Activated CD4-positive, alpha-beta T cell treated with anti-CD3 and anti-CD28 coated beads, Interleukin-2, Interleukin-6, amounts not matched to agents 100 ng/mL and 50 ng/mL, durations not matched to agents 16 hours and 8 hours (primary cell): ENCODE measurements at places on chromosomes 5 and 9.

DNA sequence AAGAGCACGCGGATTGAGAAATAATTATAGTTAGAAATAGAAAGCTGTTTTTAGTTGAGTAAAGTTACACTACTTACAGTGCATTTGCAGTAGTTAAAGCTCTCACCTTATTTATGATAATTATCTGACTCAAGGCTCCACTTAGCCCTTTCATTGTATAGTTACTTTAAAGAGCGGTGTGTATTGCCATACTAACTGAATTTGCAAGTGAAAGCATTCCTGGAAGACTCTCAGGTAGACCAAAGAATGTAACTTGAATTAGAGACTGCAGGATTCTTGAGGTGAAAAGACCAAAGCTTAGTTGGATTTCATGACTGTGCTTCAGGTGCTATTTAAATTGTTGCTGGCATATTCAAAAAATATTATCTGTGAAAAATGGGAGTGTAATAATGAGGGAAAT lies 4.2 kb upstream of the RASA1 start:
- DNase-seq: no peak

DNA sequence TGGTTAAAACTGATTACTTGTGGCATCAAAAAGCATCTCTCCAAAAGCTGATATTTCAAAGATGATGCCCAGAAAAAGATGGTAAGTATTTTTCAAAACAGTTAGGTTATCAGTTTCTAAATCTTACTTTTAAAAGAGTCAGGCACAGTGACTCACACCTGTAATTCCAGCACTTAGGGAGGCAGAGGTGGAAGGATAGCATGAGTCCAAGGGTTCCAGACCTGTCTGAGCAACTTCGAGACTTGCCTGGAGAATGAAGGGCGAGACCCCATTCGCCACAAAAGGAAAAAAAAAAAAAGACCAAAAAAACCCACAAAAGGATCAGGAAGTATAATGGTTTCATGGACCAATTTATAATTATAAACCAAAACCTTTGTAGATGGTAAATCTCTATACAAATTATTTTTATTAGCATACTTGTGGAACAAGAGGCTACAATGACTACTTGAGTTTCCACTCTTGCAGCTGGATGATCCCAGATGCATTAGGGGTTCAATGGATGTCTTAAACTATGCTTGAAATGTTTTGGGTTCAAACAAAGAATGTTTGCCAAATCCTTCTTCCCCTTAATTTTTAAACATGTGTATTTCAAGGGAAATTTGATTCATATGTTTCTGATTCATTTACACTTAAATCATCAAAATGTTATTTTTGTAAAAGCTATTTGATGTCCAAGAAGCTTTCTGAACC lies 96.1 kb downstream of the ADAMTSL1 start:
- DNase-seq: no peak

GRCh38 chr5:67156976-67157583 lies 39.5 kb downstream of the CD180 start:
- DNase-seq: peak; percentile 59

DNA sequence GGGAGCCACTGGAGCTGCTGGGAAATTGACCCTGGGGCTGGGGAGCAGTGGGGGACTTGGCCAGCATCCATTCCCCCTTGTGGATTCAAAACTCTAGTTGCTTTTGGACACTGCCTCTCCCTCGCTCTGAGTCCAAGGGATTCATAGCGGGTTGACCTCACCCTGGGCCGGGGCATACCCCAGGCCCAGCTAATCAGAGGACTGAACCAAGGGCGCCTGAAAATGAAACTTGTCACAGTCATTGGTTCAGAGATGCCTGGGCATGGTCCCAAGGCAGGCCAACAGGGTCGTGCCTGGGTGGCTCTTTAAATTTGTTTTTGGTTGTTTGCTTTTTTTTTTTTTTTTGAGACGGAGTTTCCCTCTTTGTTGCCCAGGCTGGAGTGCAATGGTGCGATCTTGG lies 22.6 kb downstream of the STK10 start:
- DNase-seq: no peak

- DNase-seq: peak; percentile 56
Measured at GRCh38 chr9:21326526-21327139, 8.6 kb downstream of the KLHL9 start.

GRCh38 chr9:134372581-134373267 lies 46.5 kb downstream of the RXRA start:
- no peak for DNase-seq

GRCh38 chr5:133035224-133035623 lies 8.9 kb upstream of the ZCCHC10 start:
- DNase-seq: no peak

DNA sequence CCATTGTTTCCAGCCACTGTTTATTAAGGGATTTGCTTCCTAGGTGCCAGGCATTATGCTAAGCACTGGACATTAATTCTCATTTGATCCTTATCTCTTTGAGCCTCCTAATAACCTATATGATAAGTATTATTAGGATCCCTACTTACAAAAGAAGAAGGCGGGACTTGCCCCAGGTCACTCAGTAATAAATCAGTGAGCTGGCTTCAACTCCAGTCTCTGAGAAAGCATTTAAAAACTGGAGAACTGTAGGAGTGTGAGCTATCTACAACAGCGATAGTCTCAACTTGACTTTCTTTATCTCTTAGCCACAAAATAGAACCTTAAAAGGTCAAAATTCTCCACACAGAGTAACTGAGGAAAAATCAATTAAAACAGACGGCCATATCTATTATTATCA lies 155.0 kb downstream of the GNAQ start:
- no peak for DNase-seq

DNA sequence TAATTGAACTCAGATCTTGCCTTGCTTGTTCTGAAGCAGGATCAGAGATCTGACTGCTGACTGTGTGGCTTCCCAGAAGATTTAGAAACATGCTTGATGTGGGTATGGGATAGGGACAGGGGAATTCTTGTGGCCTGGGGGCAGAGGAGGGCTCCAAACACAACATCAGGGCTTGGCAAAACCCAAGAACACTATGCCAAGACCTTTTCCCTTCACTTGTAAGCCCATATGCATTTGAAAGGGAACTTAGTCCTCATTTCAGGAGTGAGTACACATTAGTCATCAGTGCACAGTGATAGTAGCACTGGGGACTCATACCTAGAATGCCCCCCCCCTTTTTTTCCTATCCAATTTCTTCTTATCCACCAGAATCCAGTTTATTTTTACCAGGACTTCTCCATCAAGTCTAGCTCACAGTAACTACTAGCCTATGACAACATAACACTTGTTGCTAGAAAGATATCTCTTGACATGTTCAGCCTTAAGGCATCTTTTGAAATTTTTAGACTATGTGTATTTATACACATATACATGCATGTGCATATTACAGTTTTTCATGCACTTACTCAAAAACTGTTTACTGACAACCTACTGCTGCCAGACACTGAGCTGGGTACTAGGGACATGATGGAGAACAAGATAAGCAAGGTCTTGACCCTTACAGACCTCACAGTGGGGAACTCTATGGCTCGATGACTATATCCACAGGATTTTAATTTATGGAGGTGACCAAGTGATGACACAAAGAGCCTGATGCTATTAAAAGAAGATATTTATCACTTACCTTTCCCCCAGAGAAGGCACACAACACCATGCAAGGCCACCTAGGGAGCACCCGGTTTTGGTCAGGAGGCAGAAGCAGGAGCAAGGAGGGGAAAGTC lies 158.3 kb upstream of the MAP3K1 start:
- peak; percentile 20 for DNase-seq

GRCh38 chr5:168914491-168914890 lies 335.3 kb upstream of the PANK3 start:
- no peak for DNase-seq

DNA sequence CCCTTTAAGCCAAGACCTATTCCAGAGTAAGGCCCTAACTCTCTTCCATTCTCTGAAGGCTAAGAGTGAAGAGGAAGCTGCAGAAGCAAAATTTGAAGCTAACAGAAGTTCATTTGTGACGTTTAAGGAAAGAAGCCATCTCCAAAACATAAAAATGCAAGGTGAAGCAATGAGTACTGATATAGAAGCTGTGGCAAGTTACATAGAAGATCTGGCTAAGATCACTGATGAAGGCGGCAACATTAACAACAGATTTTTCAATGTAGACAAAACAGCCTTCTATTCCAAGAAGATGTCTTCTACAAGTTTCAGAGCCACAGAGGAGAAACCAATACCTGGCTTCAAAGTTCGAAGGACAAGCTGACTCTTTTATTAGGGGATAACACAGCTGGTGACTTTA lies 1143.4 kb downstream of the CDH12 start:
- DNase-seq: no peak

- DNase-seq: no peak
Measured at GRCh38 chr5:61251874-61252642, 80.0 kb upstream of the ZSWIM6 start.

- DNase-seq: no peak
Measured at GRCh38 chr9:16921855-16922254, 51.4 kb upstream of the BNC2 start.

GRCh38 chr5:68698025-68698940 lies 395.5 kb upstream of the SLC30A5 start:
- no peak for DNase-seq

DNA sequence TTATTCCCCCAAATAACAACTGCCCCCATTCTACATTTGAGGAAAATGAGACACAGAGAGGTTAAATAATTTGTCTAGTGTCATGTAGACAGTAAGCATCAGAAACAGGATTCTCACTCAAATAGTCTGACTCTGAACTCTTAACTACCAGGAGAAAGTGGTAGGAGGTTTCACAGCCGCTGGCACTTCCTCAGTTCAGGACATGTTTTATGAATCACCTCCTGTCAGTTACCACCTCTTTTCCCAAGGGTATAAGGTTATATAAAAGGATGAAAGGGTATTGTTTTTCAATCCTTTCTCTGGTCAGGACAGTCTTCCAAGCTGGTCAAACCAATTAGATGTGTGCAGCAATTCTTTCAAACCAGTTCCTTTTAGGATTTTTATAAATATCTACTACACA lies 52.1 kb downstream of the TSSK1B start:
- DNase-seq: no peak

- DNase-seq: no peak
Measured at GRCh38 chr9:91933556-91934352, 16.3 kb downstream of the ROR2 start.

GRCh38 chr5:59366784-59367183 lies 526.7 kb downstream of the PDE4D start:
- DNase-seq: no peak

DNA sequence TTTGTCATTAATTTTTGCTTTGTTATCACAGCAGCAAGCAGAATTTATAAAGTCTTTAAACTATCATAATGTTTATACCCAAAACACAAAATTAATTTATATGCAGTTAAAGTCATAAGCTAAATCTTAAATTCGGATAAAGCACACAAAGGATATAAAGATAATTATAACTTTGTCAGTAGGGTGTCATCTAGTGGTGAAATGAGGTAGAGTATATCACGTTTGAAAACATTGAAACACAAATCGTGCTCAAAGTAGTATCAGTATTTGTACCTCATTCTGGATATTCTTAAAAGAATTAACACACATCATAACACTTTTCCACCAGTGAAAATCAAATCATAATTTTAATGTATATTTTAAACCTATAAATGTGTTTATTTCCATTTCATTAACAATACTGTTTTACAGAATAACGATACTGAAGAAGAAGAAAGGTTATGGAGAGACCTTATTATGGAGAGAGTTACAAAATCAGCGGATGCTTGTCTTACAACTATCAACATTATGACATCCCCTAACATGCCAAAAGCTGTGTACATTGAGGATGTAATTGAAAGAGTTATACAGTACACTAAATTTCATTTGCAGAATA lies 129.5 kb downstream of the NIPBL start:
- peak; percentile 8 for DNase-seq

DNA sequence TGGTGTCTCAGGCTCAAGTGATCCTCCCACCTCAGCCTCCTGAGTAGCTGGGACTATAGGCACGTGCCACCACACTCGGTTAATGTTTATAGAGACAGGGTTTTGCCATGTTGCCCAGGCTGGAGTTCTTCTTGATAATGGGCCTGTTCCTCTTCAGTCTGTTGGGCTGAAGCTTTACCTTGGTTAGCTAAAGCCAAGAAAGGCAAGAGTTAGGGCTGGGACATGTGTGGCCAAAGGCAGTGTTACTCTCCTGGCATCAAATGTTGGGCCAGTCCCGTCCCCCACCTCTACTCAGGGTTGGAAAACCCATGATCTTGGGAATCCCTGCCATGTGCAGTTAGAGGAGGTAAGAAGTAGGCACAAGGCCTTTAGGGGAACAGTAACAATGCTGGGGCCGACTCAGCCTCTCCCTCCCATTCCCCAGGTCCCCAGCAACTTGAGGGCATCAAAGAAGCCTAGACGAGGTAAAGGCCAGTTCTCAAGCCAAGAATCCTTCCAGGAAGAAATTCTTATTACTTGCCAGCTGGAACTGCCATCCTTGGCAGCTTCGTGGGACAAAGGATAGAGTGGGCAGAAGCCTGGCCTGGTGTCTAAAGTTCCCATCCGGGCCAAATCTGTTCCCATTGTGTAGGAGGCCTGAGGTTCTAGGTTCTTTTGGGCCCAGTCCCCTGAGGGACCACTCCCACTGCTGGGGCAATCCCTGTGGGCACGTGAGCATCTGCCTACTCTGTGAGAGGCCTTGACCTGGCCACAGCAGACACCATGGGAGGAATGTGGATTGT lies 4.5 kb downstream of the EGR1 start:
- no peak for DNase-seq

DNA sequence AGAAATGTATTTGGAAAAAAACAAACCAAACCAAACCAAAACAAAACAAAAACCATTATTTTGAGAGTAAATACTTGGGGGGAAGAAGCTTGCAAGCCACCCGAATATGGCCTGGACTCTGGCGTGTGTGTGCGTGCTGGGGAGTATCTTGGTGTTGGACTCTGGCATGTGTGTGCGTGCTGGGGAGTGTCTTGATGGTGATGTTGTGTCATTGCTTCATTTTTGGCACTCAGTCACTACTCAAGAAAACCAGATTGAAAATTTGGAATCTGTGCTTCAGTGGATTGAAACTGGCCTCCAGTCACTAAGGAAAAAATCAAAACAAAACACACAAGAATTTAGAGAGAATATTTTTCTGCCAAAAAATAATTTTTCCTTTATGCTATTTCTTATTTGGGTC lies 76.1 kb downstream of the ARRDC3 start:
- DNase-seq: no peak

DNA sequence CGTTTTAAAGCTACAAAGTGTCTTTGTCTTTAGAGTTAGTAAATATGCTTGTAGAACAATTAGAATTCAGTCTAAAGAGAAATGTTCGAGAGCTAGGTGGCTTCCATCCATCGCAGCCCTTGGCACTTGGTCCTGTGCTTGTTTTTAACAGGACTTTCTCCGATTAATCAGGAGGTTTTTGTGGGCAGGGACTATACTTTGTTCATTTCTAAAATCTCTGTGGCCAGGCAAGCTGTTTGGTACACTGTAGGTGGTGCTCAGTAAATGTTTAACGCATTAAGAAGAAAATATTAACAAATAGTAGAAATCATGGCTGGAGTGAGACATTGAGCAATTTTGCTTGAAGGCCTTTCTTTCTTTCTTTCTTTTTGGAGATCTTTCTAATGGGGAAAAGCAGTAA lies 20.8 kb downstream of the AGXT2 start:
- no peak for DNase-seq

GRCh38 chr5:52987711-52988331 lies 1.3 kb upstream of the ITGA2 start:
- DNase-seq: no peak
